ENCODE measurements at places on chromosomes 3 and 15.

- DNase-seq: no peak
These were observed 6.1 kb upstream of the CHST14 start for GRCh38 chr15:40464595-40465185.

DNA sequence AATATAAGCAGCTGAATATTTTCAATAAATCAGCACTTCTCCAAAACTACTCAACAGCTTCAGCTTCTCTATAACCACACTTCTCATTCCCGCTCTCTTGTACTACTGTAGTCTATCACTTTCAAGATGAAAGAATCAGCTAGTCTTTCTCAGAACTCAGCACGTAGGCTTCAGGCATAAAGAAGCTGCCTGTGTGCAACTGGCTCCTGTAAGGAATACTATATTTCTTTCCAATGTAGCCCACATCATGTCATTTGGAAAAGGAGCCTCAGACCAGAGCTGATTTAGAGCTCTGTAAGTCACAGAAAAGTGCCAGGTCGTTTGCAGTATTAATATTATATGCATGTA lies 62.3 kb downstream of the FMN1 start:
- no peak for DNase-seq

DNA sequence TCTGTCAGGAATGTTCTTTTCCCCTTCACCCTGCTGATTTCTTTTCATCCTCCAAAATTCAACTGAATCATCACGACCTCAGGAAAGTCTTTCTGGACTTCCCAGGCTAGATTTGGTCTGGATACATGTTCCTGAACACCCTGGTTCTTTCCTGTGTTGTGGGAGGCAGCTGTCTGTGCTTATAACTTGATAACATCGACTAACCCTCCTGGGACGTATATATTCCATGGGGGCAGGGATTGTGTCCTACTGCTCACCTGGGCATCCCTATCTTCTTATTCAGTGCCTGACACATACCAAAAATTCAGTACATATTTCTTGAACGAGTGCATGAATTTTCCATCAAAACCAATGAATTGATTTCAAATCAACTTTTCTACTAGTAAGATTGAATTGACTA lies 47.6 kb upstream of the MEF2A start:
- DNase-seq: no peak

DNA sequence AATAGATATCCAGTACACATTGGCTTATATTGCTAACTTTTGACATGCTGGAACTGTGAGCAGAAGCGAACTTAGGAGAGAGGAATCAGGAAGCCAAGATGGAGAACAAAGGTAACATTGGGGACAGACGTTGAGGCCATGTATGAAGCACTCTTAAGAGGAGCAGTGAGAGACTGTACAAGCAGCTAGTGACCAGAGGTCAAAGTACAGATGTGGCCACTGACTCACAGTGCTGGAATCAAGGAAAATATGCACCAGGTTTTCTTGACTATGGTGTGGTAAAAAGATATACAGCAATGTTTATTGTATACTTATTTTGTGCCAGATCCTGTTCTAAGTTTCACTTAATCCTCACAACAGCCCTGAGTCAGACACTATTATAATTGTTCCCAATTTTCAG lies 2.0 kb upstream of the IL20RB start:
- no peak for DNase-seq

- no peak for DNase-seq
These were observed 47.5 kb downstream of the DNASE1L3 start for GRCh38 chr3:58163234-58163633.

- no peak for DNase-seq
These were observed 32.5 kb downstream of the BHLHE40 start for GRCh38 chr3:5011555-5012256.

DNA sequence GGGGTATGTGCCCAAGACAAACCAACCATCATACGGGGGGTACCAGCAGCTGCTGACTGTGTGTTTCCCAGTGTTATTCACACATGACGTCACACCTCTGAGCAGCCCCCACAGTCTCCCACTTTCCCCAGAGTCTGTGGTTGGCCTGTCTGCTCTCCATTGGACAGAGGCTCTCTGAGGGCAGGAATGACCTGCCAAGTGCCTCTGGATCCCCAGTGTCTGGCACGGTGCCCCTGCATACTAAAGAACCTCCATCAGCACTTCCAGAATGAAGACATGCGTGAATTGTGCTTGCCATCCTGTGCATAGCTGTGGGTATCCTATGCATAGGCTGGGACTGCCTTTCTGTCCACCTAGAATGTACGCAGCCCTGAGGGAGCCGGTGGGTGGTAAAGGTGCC lies 3.5 kb upstream of the CCDC9B start:
- DNase-seq: no peak

DNA sequence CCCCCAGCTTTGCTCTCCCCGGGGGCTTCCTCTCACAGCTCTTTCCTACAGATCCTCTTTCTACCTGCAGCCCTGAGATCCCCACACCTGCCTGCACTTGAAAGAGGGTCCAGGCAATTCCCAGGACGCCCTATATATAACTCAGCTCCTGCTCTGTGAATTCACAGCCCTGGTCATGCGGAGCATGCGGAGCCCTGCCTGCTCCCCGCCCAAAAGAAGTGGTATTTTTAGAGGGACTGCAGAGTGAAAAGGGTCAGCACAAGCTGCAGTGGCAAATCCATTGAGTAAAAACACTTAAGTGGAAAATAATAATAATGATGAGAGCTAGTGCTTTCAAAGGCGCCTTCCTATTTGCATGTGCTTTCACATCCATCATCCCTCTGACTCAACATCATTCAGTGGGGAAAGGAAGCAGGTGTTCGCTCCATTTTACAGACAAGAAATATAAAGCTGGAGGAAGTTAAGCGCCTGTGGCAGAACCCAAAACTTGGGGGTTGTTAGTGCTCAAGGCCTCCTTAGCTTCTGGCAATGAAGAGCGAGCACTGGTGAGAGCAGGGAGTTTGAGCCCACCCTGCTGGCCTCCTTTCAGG lies 76.3 kb upstream of the LIPC start:
- no peak for DNase-seq

DNA sequence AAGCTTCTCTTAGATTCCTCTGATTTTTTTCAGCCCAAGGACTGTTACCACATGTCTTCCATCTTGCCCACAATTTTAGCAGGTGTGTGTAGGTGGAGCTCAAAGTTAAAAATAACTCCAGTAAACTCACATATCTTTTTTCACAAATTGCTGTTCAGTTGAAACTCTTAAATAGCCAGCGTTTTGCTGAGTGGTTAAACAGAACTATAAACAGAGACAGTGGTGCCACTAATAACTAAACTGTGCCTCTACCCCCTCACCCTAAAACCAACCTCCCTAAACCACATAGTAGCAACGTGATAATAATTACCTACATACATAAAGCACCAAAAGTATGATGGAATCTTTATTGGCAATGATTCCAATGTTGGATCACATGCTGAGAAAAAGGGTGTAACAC lies 525.1 kb downstream of the PDCD6IP start:
- DNase-seq: no peak

GRCh38 chr3:141979050-141979671 lies 102.7 kb downstream of the ATP1B3 start:
- no peak for DNase-seq

DNA sequence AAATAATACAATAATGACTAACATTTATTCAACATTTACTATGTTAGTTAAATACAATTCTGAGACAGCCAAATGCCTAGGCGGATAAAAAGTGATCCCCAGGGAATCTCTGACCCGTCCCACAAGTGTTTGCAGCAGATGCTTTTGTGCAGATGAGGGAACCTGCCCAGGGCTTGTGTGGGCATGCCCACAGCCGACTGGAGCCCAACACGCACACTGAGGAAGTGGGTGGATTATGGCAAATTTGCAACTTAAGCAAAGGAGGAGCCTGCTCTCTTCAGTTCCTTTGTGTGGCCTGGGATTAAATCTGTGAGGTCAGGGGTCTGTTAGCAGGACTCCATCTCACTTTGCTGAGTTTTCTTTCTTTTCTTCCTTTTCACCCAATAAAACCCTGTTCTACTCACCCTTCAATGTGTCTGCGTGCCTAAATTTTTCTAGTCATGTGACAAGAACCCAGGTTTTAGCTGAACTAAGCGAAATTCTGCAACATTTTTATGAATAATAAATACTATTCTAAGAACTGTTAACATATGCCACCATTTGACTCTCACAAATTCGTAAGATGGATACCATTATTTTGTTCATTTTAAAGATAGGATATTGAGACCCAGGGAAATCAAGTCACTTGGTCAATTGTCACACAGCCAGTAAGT lies 13.9 kb upstream of the RTP1 start:
- no peak for DNase-seq

- DNase-seq: no peak
These were observed 11.8 kb upstream of the SEC13 start for GRCh38 chr3:10332481-10333348.

Measured in stimulated activated CD4-positive, alpha-beta T cell treated with anti-CD3 and anti-CD28 coated beads, TNF-alpha, amount 100 ng/mL, for 4 hours (primary cell).